ENCODE measurements at places on chromosomes 3 and 15. TPM values are rescaled to one million over a fixed set of nuclear protein-coding genes. Genes with fewer than 3 reads are reported as not detected.

GRCh38 chr15:91967935-91968606 lies 114.6 kb downstream of the SLCO3A1 start:
- no peak for DNase-seq

DNA sequence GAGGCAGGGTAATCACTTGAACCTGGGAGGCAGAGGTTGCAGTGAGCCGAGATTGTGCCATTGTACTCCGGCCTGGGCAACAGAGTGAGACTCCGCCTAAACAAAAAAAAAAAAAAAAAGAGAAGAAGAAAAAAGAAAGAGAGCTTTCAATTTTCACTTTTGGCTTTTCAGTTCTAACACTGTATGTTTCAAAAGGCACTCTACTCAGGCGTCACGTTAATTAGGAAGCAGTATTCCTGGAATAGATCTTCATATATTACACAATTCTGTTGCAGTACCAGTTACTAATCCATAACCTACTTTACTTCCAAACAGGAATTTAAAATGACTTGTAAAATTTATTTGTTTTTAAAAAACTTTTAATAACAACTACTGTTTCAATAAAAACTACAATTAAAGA lies 131.7 kb upstream of the PLXND1 start:
- DNase-seq: no peak

GRCh38 chr15:40105517-40106202 lies 3.0 kb downstream of the BMF start:
- DNase-seq: peak; percentile 83

- no peak for DNase-seq
Measured at GRCh38 chr3:17013571-17013970, 128.8 kb downstream of the PLCL2 start.

DNA sequence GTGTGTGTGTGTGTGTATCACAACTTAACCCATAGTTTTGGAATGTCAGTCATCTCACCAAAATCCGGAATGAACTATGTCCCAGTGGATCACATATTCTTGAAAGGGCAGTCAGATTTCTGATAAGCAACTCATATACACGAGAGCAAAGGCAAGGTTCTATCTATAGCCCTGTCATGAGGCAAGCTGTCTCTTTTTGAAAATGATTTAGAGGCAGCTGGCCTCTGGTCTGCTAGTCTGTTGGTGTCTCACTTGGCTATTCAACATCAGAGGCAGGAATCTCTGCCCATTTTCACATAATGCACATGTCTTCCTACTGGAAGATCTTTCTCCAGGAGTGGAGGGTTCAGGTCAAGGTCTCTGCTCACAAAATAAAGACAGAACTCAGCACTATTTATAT lies 79.8 kb downstream of the CNTN6 start:
- no peak for DNase-seq

- DNase-seq: no peak
Measured at GRCh38 chr3:90080988-90081387, 973.6 kb downstream of the EPHA3 start.

- no peak for DNase-seq
Measured at GRCh38 chr3:197248341-197248740, 50.1 kb downstream of the DLG1 start.

- DNase-seq: no peak
Measured at GRCh38 chr3:67858492-67858891, 204.1 kb upstream of the SUCLG2 start.

The LRRIQ4 gene
- total RNA-seq: not detected

The IL17RD gene
- 8.9 TPM for total RNA-seq

The STRA6 gene
- total RNA-seq: not detected

The CLDN18 gene
- not detected for total RNA-seq
